Brain (organoid and tissue), 16 donors: ENCODE measurements at places on chromosomes 1 and 21.

DNA sequence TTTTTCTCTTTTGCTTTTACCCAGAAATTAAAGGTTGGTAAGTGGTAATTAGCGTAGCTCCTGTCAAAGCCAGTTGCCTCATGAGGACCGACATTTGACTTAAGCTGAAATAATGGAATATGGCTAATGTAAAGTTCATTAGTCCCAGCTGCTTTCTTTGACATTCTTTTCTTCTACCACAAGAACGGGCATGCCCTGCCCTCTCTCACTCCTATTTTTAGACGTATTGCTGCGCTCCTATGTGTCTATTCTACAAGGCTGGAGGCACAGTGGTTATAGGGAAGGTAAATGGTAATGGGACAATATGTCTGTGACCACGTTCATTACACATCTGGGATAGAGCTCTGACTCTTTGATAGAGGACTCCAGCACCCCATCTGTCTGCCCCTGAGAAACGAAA is 6.8 kb downstream of the CORT start:
- peak; percentile 15 for DNase-seq

GRCh38 chr1:19309123-19309813 is 2.7 kb downstream of the AKR7A2 start:
- DNase-seq, result no peak

- no peak for DNase-seq
These were observed 111.2 kb downstream of the LIPI start for GRCh38 chr21:14099570-14099969.

- peak; percentile 33 for DNase-seq
These were observed 168.9 kb downstream of the TPR start for GRCh38 chr1:186206048-186206570.

- DNase-seq, result no peak
These were observed 34.9 kb upstream of the ARHGEF16 start for GRCh38 chr1:3419415-3420204.

- DNase-seq, result no peak
These were observed 35.6 kb downstream of the NTPCR start for GRCh38 chr1:232985882-232986526.

DNA sequence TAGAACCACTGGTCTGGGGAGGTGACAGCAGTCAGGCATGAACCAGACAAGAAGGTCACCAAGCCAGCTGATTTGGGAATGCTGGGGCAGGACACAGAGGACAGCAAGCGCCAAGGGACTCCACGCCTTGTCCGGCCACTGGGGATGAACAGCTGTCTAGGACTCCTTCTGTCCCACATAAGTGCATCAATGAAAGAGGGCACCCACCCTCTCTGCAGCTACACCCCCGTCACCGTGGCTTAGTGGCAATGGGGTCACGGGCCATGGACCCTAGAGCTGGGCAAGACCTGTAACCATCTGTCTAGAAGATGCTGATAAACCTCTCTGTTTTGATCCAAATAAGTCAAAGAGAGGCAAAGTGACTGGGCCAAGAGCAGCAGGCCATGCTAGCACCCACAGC is 16.8 kb downstream of the UBE2G2 start:
- no peak for DNase-seq

GRCh38 chr1:185920602-185921001 is 186.4 kb downstream of the HMCN1 start:
- DNase-seq, result peak; percentile 47

DNA sequence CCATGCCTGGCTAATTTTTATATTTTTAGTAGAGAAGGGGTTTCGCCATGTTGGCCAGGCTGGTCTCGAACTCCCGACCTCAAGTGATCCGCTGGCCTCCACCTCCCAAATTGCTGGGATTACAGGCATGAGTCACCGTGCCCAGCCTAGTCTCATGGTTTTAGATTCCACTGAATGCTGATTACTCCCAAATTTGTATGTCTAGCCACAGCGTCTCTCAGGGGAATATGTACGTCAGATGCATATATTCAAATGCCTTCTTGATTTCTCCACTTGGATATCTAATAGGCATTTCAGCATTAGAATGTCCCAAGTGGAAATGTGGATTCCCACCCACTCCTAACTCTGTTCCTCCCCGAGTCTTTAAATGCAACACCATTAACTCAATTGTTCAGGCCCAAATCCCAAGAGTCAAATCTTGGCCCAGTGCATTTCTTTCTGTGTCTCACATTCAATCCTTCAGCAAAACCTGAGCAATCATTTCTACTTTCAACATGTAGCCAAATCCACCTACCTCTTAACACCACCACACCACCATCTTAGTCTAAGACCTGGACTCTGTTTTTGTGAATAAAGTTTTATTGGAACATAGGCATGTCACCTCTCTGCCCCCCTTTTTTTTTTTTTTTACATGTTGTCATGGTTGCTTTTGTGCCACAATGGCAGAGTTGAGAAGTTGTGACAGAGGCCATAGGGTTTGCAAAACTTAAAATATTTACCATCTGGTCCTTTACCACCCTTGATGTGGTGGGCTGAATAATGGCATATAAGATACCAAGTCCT is 9.8 kb upstream of the CAMTA1 start:
- no peak for DNase-seq

DNA sequence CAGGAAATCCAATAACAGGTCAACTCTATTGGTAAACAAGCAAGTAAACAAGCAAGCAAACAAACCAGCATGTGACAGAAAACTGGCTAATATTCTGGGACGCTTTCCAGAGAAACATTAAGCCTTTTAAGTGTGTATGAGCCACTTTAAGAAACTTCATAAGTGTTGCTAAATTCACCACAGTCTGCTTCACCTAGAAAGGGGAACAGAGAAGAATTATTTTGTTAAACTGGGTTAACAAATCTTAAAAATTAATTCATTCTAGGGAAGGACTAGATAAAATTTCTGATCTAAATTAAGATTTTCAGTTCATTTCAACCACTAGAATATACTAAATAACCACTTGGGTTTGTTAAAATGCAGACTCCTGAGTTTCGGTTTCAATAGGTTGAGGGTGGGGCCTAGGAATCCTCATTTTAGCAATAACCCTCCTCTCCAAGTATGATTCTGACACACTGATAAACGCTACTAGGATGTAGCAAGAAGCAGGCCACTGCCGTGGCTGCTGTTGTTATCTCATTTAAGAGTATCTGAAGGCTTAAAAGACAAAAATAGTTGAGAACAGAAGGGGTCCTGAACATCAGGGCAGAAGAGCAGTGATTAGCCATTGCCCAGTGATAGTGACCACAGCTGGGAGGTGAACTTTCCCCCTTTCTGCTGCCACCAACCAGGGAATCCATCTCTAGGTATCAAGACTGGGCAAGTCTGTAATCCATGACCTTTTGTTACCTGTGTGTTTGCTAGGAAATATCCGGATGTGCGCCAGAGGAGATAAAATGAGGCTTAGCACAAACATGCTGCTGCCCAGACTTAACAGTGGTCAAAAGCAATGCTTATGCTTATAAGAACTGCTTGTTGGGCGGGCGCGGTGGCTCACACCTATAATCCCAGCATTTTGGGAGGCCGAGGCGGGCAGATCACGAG is 11.2 kb downstream of the CREG1 start:
- DNase-seq, result no peak

- no peak for DNase-seq
These were observed 227.8 kb upstream of the RAB4A start for GRCh38 chr1:229043115-229043514.

DNA sequence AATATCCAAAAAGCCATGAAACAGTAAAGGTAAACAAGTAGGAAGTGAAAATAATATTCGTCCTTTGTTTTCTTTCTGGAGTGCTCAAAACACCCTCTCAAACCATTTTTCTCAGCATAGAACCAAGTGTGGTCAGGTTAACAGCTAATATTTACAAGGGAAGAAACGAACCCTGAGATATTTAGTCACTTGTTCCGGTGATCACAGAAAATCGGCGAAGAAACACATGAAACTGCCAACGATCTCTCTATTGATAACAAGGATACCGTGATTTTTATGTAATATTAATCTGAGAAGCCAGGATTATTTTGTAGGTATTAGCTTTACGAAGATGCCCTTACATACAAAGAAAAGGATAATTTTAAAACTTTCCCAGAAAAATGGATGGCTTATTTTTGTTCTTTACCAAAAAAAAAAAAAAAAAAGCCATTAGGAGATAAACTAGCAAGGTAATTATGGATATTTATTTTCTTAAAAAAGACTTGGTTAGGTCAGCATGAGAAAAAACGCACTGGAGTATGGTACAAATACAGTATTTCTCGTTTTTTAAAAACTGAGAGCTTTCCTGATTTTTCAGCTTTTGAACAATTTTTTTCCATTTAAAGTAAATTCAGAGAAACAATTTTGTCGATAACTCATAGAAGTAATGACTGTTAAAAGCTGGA is 107.3 kb upstream of the HNRNPU start:
- DNase-seq, result no peak

- DNase-seq, result no peak
These were observed 19.0 kb upstream of the MPC2 start for GRCh38 chr1:167955915-167956314.

DNA sequence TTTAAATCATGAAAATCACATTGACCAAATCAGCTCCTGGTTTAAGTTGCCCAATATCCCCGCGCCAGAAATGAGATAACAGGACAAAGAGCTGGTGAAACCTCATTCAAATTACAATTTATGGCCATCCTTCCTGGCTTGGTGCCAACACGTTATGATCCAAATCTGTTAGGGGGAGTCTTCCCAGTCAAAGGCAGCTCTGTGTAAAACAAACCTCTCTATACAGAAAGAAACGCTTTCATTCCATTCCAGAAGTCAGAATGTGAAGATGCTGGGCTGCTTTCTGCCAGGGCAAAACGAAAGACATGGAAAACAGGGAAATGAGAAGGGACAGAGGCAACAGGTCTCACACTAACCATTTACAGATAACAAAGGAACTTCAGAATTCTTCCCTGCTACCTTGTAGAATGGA is 53.5 kb upstream of the TIAM1 start:
- DNase-seq, result peak; percentile 71

DNA sequence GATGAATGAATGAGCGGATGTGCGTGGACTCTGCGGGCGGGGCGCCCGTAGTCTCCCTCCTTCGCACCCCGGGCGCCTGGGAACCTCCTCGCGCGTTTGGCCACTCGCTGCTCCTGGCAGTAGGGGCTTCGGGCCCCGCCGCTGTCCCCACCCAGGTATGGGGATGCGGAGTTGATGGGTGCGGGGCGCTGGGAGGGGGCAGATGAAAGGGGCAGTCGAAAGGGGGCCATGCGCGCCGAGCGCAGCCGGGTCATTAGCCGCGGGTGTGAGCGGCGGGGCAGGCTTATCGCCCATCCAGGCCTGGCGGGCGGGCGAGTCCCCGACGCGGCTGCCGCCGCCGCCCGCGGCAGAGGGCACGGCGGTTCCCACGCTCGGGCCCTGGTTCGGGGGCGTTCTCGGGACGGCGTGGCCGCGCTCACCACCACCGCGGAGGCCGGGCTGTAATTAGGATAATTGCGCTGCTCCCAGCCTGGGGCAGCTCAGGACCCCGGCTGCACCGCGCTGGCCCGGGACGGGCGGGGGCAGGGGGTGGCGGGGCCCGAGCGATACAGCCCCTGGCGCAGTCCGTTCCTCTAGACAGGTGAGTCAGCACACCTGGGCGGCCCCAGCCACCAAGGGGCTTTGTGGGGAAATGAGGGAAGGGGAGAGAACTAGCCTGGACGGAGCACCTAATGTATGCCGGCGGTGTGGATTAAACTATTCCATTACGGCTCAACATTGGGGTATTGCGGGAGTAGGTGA is 22.1 kb upstream of the CITED4 start:
- DNase-seq, result peak; percentile 18

- DNase-seq, result no peak
These were observed 283.9 kb downstream of the DPYD start for GRCh38 chr1:97636941-97637340.

DNA sequence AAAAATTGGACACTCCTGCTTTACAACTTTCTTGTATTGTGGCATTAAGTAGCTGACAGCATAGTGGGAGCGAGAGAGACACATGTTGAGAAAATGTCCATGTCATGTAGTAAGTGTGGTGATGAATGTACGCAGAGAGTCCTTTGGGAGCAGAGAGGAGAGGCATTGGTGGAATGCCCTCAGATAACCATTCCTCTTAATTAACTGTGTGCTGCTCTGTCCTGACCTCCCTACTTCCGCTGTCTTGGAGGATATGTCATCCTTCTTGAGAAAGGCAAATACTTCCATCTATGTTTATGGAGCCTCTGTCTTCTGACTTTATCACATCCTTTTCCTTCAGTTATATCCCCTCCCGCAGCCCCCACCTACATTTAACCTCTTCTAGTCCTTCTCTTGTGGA is 38.4 kb downstream of the F3 start:
- DNase-seq, result no peak

DNA sequence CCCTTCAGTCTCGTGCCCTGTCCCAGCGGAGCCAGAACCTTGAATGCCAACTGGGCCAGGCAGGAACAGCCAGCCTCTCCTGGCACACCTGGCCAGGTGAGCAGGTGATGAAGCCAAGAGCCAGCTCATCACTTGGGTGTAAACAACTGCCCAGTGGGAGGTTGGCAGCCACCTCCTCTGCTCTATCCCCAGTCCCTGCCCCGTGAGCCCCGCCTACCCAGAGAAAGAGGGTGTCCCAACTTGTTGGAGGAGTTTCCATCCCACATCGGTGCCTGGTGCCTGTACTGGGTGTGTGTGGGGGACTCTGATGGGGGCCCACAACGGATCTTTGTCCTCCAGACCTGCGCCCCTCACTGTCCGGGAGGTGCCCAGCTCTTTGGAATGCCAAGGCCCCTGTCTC is 17.8 kb upstream of the FAM131C start:
- no peak for DNase-seq

GRCh38 chr1:106680776-106681344 is 375.6 kb upstream of the PRMT6 start:
- DNase-seq, result peak; percentile 18

- DNase-seq, result no peak
These were observed at the start of gene ANXA9 for GRCh38 chr1:150981805-150982712. TSS of gene ANXA9 (plus strand) at chr1:150982292. CDS start at chr1:150983106, 814 bp downstream.

DNA sequence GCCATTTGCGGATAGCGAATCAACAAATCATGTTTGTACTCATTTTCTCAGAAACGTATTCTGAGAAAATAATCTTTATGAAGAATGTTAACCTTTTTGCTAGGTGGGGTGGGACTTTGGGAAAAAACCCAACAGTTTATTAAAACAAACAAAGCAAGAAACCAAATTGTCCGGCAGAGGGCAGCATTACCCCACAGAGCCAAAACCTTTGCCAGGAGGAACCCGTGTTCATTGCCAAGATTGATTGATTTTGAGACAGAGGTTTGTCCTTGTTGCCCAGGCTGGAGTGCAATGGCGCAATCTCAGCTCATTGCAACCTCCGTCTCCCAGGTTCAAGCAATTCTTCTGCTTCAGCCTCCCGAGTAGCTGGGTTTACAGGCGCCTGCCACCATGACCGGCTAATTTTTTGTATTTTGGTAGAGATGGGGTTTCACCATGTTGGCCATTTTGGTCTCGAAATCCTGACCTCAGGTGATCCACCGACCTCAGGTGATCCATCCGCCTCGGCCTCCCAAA is 70.8 kb upstream of the RHOU start:
- DNase-seq, result peak; percentile 75

DNA sequence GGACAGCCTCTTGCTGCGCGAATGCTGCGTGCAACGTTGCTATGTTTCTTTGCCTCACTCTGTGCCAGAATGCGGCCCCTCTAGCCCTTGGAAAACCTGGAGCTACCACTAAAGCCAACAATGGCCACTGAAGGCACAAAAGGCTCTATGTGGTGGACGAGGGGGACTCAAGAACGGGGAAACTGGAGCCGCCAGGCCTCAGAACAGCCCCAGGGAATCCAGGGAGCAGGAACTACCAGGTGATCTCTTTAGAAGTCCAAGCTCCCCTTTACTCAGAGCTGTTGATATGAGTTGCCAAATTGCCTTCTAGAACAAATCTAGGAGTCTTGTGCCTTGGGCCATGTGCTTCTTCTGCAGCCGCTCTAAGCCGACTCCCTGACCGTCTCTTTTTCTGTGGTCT is 113.8 kb upstream of the ERRFI1 start:
- DNase-seq, result no peak

GRCh38 chr1:169259816-169260215 is 107.8 kb downstream of the NME7 start:
- DNase-seq, result no peak
